ENCODE measurements at places on chromosomes 2 and 18.

GRCh38 chr18:49611316-49611715 lies 49.5 kb downstream of the LIPG start:
- no peak for DNase-seq

GRCh38 chr2:242027676-242028450 lies 158.3 kb downstream of the RTP5 start:
- no peak for DNase-seq

- no peak for DNase-seq
Observed at GRCh38 chr2:10087360-10087759, 7.1 kb upstream of the CYS1 start.

GRCh38 chr2:8426550-8426949 lies 255.3 kb upstream of the ID2 start:
- DNase-seq, result no peak

- no peak for DNase-seq
Observed at GRCh38 chr2:19416083-19416482, 57.7 kb upstream of the OSR1 start.

DNA sequence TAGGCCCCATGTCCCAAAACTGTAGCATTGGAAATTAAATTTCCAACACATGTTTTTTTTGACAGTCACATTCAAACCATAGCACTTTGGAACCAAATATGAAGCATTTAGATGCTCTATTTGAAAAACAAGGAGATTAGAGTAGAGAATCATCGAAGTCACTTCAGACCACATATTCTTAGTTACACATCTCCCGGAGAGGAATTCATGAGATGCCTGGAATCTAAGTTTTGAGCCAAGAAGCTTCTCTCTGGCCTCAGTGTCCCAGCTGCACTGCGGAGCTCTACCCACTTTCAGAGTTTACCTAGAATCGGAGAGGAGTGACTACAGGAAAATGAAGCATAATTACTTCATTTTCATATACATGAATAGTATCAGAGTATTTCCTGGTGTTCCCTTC lies 385.9 kb downstream of the TNS1 start:
- no peak for DNase-seq

- no peak for DNase-seq
Observed at GRCh38 chr2:121695171-121695451, 41.6 kb downstream of the NIFK start.

- DNase-seq, result no peak
Observed at GRCh38 chr2:223633656-223634055, 31.5 kb upstream of the SCG2 start.

DNA sequence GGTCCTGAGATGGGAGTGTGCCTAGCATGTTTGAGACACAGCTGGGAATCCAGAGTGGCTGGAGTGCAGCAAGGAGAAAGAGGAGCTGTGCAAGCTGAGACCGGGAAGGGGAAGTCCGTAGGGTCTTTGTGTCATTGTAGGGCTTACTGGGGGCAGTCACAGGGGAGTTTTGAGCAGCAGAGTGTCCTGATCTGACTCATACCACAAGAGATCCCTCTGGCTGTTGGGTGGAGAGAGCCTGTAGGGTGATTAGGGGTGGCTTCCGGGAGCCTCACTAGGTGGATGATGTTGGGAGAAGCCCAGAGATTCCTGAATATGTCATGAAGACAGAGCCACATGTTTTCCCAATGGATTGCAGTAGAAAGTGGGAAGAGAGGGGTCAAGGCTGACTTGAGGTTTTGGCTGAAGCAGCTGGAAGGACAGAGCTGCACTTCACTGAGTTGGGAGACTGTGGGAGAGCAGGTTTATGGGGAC lies 30.9 kb downstream of the FHOD3 start:
- DNase-seq, result no peak

GRCh38 chr18:5806860-5807259 lies 88.5 kb downstream of the TMEM200C start:
- DNase-seq, result no peak

DNA sequence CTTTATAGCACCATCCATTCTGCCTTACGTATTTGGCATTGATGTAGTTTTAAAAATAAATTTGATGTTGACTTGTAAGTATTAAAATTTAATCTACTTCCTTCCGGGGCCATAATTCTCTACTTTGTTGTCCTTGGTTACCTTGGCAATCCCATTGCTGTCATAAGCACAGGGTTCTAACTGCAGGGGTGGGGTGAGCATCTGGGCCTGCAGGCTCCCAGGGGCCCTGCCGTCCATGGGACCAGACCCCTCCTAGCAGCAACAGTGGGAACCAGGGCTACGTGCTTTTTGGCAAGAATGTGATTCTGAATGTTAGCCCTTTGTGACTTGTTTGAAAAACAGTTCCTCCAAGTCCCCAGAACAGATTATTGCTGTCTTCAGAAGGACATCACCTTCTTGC lies 4.9 kb downstream of the ASAP2 start:
- no peak for DNase-seq

DNA sequence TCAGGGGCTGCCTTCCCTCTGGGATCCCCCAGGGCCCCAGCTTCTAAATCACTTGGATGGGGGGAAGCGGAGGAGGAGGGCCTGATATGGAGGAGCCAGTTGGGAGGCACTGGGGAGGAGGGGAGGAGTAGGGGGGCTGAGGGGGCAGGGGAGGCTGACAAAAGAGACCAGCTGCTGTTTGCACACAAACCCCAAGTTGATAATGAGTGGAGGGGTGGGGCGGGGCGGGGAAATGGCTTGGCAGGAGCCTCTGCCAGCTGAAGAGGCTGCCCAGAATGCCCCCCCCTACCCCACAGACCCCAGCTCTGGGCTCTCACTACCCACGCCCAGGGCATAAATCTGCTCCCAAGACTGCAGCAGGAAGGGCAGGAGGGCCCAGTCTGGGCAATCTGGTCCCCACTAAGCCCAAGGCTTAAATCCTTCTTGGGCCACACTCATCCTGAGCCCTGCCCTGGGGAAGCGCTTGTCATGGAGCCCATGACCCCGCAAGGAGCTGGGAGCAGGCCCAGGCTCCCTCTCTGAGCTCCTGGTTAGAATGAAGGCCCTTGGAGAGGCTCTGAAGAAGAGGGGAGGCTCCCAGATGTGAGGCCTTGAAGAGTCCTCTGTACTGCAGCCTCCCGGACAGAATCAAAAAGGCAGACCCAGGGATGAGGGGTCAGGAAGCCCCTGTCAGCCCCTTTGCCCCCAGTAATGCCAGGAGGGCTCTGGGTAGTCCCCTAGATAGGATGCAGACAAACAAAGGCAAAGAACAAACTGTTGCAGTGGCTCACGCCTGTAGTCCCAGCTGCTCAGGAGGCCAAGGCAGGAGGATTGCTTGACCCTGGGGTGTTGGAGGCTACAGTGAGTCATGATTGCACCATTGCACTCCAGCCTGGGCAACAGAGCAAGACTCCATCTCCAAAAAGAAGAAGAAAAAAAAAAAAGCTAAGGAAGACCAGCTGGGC lies 24.8 kb upstream of the PTMA start:
- no peak for DNase-seq

GRCh38 chr2:25063876-25064660 lies 22.2 kb downstream of the EFR3B start:
- no peak for DNase-seq

GRCh38 chr2:7672027-7672684 lies 754.9 kb downstream of the RNF144A start:
- no peak for DNase-seq

DNA sequence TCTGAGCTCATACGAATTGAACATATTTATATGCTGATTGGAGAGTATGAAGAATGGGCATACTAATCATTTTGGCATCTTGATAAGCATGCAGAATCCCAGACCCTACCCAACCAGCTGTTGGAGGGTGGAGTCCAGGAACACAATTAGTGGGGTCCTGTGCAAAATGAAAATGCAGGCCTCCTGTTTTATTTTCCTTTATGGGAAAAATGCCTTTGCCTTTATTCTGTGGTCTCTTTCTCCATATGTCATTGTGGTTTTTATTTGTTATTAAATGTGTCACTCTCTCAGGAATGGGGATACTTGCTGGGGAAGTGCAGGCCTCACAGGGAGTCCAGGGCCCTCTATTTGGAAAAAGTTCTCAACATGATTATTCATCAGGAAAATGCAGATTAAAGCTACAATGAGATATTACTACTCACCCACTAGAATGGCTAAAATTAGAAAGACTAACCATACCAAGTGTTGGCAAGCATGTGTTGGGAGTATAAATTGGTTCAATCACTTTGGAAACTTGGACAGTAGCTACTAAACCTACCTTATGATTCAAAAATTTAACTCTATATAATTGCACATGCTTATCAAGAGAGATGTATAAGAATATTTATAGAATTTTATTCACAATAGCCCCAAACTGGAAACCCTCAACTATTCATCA lies 223.1 kb upstream of the FBXO11 start:
- DNase-seq, result no peak

GRCh38 chr2:45008296-45009129 lies 739 bp downstream of the SIX2 start:
- DNase-seq, result no peak

DNA sequence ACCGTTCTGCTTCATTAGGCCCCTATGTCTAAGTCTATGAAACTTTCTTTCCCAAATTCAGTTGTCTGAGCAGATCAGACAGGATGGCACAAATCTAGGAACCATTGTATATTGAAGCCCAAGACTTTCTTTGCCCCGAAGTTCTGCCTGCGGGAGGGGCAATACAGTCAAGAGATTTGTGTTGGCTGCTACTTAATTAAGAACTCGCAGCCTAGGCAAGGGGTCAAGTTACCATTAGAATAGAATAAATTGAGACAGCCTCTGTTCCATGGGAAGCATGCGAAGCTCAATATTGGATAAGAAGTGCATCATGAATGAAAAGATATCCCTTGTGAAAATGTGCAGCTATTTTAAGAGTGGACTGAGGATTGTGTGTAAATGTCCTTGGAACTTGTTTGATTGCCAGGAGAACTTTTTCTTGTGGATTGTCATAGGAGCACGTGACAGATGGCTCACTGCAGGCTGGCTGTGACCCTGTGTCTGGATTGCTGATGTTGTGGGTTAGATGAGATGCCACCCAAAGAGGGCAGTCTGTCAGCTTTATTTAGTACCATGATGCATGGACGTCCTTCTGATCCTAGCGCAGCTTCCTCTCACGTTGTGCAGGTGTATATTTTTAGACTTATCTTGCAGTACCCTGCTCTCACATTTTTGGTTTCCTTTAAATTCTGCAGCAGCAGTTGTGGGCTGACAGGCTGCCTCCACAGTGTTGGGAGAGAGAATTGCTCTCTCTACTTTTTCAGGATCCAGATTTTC lies 30.9 kb downstream of the HAUS1 start:
- no peak for DNase-seq

DNA sequence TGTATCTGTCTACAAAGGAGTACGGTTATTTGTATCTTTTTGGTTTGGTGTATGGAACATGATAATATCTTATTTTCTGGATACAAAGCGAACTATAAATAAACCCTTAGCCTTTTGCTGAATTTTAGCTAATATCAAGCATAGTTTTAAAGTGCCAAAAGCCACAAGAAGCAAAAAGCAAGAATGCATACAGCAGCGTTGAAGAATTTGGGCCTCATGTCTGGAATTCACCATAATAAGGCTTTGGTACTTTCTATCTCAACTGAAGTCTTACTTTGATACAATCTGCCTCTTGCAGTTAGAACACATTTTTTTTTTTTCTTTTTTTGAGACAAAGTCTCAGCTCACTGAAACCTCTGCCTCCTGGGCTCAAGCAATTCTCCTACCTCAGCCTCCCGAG lies 151.5 kb downstream of the ERBB4 start:
- no peak for DNase-seq

DNA sequence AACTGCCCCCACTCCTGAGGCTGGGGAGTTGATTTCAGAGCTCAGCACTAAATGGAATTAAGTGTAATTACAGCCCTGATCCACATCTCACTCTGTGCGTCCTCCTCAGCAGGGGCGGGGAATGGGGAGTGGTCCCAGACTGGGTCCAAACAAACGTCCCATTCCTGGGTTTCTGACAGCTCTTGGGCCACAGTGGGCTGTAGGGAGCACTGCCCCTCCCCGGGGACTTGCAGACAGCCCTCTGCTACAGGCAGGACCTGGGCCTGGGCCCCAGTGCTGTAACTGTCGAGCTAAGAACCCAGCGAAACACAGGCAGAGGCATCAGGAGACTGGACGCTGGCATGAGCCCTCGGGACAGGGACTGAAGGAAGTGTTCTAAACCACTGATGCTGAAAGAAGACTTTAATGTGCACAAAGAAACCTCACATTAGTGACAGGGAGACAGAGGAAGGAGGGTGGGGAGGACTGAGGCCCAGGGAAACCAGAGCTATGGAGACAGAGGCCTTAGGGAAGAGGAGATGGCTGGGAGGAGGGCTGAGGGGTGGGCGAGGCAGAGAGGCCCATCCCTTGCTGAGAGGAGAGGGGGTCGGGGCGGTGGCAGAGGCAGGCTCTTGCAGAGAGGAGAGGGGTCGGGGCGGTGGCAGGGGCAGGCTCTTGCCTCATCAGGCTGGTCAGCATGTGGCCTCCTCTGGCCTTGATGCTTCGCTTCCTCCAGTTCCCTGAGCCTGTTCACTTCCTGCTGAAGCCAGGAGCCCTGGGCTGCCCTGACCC lies 5.8 kb upstream of the SEMA4C start:
- no peak for DNase-seq

DNA sequence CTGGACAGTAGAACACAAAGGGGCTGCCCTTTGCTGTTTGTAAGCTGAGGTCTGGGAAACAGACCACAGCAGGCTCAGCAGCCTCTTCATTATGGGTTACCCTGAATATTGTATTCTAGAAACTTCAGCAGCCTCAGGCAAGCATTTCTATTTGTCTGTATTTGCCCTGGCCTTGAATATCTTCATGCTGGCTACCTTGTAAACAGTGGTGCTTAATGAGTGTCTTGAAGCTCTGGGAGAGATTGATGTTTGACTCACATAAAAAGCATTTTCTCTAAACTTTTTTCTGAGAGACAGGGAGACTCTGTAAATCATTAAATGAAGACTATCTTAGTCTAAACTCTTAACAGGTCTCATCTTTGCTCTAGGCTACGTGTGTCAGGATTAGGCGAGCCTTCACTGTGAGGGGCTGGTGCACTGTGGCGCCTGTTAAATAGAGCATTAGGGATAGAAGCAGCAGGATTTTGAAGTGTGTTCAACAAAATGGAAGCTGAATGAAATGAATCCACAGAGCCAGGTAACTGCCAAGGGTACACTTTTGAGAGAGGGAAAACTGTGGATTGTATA lies 53.1 kb upstream of the MEX3C start:
- no peak for DNase-seq

DNA sequence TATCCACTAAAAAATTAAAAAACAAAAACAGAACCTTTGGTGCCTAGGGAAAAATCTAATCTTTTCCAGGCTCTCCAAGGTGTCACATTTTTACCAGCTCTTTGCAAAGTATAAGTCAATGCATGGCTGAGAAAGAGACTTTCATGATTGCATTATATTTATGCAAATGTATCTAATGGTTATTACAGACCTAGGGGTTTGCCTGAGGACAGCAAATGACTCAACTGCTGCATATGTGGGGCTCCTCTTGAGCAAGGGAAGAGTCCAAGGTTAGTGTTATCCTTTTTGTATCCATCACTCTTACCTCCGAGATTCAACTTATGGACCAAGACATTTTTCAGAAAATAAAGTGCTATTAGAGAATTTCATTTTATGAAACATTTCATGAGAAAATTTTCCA lies 33.9 kb upstream of the RMP24 start:
- DNase-seq, result no peak

Data from activated CD4-positive, CD25-positive, alpha-beta regulatory T cell treated with anti-CD3 and anti-CD28 coated beads, Interleukin-2, amount 50 U/mL, for 16 hours (primary cell).